ENCODE measurements at places on chromosomes 1 and 21.

DNA sequence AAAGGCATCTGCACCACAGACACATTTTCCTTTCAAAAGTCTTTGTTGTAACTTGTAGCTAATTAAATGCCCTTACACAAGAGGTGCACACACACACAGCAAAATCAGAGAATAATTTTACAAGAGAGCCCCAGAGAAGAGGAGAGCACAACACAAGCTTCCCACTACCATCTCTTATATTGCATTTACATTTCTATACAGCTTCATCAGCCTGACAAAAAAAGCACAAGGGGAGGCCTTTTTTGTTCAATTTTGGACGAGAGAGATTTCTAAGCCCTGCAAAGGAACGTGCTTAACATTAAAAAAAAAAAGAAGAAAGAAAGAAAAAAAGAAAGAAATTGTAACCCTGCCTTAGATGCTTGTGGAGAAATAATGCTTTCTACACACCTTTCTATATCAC, 17.1 kb upstream of the ESRRG start:
- no peak for DNase-seq

GRCh38 chr1:112706505-112707220, at the start of gene RHOC:
Gene RHOC, minus strand, starts transcription at chr1:112707127. Its CDS starts 3,328 bp downstream, at chr1:112703799.
- DNase-seq: no peak

- DNase-seq: no peak
Measured at GRCh38 chr1:22105611-22106207, 37.2 kb downstream of the WNT4 start.

- no peak for DNase-seq
Measured at GRCh38 chr1:218823291-218823900, 350.3 kb upstream of the LYPLAL1 start.

DNA sequence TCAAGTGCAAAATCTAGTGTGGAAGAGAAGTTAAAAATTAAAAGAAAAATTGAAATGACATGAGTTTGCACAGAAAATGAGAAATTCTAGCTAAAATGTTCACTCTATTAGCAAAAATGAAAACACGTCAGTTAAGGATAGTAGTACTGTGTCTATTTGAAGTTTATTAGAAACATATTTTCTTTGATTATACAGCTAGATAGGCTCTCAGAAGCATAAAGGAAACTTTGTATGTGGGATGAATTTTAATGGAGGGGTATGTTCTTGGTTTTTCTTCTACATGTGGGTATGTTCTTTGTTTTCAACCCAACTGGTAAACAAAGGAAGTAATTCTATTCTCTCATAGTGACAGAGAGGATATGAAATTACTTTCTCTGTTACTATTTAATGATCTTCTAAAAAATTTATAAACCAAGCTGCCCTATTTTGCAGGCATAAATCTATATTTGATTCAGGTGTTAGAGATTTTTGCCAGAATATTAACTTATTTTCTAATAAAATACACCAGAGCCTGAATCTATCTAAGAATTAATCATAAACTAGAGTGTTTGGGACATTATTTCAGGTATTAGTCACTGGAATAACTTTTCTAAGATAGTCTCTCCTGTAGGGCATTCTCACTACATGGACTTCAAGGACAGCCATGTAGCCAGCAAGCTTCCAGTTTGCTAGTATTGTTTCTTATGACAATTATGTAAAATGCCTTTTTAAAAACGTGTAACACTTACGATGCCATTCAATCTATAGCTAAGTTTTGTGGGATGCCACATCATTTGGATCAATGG, 15.8 kb downstream of the GPSM2 start:
- no peak for DNase-seq
